Hypothalamus (tissue), 51 donors: ENCODE measurements at places on chromosomes 11 and 22.

DNA sequence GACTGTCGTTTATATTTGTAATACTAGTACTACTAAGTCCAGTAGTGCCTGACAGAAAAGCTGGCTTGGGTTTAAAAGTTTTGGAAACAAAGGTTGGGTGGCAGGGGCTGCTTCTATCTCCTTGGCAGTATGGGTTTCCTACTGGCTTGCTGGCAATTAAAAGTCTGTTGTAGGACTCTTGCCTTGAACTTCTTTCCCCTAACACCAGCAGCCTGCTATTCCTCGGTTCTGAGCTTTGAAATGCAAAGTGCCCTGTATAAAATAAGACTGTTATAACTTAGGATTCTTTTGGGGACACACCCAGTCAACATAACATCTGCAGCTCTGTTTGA, 1.3 kb downstream of the RNF169 start:
- no peak for DNase-seq

- no peak for DNase-seq
Observed at GRCh38 chr11:76658651-76659650, 11.6 kb downstream of the LRRC32 start.

DNA sequence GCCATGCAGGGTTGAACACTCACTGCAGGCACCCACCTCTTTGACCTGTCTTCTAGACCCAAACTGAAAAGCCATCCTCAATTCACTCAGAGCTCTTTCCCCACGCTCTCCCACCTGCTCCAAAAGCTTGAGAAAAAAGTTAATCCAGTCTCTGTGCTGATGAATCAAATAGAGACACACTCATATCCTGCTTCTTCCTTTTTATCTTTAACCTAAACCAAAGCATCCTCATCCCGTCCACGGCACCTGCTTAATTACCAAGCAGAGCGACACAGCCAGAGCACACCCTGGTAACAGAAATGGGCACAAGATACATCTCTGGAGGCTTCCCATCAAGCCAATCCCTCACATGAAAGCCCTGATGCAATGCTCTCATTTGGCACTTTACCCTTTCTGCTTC, 102.6 kb downstream of the PLEKHA7 start:
- DNase-seq: no peak

DNA sequence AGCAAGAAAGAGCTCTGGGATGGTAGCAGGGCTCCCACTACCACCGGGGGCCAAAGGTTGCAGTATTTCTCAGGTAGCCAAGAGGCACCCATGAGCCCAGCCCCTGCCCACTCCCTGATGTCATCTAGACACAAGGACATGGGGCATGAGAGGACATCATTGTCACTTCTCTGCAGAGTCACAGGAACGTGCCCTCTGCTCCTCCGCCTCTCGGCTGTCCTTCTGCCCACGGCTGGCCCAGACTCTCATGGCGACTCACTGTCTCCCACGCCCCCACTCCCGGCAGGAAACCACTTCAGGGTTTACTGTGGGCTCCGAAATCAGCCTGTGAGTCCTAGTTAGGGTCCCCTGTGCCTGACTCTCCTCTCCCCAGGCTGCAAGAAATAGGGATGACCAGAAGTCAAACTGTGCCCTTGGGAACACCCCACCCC, 1.8 kb upstream of the GAL start:
- no peak for DNase-seq

DNA sequence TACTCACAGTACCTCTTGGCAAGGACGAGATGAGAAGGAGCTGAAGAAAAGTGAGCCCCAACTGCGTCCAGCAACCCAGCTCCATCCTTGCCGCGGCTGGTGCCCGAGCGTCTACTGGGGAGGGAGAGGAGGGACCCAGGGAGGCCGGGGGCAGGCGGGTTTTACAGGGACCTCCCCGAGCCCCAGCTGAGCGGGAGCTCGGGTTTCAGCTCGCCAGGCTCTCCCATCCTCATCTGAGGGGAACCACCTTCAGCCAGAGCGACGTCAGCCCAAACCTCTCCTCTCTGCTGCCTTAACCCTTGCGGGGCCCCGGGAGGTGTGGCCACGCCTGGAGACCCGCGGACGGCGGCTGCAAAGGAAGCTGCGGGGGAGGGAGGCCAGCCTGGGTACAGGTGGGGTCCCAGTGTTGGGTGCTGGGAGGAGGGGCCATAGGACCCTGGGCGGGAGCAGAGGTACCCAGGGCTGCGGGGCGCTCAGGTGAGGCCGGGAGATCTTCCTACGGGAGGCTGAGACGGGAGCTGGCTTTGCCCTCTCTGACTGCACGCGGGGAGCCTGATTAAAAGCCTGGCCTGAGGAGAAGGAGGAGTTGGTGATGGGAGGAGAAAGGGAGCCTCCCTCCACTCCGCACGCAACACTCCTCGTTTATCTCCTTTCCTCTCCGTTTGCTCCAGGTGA, at the start of gene PAMR1:
PAMR1 (minus strand) TSS at position 116 of the 675 bp plus-strand sequence; CDS start at position 85, 31 bp downstream.
- DNase-seq: no peak

DNA sequence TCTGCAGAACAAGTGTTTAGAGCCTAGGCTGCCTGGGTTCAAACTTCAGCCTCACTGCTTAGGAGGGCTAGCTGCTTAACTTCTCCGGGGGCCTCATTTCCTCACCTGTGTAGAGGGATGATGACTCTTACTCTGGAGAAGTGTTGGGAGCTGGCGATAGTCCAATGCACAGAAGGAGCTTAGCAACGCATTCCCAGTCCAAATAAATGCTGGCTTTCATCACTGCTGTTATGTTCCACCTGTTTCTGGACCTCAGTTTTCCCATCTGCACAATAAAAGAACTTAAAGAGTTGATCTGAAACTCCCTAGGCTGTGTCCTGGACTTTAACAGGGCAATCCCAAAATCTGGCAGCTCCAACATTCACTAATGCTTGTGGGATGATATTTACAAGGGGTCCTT, 337.8 kb downstream of the MIAT start:
- DNase-seq: no peak

GRCh38 chr11:120091121-120091520, 46.8 kb downstream of the TRIM29 start:
- DNase-seq: no peak

- no peak for DNase-seq
Observed at GRCh38 chr11:83671289-83671688, 385.1 kb upstream of the CCDC90B start.

DNA sequence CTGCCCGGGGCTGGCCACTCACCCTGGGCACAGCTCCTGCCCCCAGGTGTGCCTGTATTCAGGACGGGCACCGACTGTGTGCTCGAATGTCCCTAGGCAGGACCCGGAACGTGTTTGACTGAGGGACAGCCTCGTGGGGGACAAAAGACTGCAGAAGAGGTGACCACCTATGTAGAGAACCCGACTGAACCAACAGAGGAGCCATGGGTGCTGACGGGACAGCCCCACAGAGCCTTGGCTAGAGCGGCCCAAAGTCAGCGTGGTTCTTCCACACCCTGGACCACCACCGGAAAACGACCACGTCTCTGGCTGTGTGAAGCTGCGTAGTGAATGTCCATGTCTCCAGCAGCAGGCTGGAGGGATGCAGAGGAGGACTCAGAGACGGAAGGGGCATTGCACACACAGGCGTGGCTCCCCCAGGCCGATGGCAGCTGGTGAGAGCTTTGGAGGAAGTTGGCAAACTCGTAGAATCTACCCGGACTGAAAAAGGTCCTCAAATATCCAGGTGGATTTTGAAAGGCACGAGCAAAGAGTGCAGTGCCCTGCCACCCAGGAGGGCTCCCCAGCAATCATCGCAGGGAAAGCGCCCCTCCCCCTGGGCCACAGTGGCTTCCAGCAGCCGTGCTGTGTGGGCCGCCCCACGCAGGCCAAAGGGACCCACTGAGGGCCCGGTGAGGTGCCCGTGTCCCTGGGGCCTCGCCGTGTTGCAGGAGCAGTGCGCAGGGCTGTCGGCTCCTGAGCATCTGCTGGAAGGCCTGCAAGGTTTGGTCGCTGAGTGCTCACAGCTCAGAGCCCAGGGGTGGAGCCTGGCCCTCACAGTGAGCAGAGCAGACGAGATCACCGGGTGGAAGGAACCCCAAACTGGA, 17.5 kb upstream of the MUC5B start:
- no peak for DNase-seq

DNA sequence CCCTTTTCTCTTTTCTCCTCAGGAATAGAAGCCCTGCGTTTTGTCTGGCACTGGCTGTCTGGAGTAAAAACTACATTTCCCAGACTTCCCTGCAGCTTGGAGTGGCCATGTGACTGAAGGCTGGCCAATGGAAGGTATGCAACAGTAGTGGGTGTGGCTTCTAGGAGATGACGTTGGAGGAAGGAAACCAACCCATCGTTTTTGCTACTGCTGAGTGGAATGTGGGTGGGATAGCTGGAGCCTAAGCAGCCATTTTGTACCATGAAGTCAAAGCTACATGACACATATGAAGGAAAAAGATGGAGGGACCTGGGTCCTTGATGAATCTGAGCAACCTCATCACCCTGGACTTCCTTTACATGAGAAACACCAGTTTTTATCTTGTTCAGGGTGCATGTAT, 19.6 kb downstream of the FGF3 start:
- no peak for DNase-seq

DNA sequence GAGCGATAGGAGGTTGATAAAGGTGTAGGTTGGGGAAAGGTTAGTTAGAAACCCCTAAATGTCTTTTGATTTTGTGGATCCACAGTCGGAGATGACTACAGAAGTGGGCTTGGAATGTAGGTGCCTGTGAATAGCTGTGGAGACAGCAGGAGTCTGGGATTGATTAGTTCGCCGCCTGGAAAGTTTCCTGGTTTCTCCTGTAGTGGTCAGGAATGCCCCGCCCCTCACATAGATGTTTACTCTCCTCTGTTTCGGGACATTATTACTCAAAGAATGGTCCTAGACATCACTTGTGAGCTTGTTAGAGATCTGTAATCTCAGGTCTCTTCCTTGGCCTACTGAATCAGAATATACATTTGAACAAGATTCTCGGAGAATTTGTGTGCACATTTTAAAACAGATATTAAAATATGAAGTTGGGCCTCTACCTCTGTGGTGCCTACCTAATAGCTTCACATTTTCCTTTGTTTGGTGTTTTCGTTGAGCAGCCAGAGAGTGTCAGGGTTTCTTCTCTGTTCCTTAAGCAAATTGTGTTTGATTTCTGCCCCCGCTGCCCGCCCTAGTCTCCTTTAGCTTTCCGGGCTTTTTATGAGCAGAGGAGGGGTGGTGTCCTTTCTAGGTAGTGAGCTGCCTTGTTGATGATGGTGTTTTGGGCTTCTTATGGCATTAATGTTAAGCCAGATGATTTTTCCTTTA, 89.4 kb downstream of the PPP6R3 start:
- DNase-seq: no peak

DNA sequence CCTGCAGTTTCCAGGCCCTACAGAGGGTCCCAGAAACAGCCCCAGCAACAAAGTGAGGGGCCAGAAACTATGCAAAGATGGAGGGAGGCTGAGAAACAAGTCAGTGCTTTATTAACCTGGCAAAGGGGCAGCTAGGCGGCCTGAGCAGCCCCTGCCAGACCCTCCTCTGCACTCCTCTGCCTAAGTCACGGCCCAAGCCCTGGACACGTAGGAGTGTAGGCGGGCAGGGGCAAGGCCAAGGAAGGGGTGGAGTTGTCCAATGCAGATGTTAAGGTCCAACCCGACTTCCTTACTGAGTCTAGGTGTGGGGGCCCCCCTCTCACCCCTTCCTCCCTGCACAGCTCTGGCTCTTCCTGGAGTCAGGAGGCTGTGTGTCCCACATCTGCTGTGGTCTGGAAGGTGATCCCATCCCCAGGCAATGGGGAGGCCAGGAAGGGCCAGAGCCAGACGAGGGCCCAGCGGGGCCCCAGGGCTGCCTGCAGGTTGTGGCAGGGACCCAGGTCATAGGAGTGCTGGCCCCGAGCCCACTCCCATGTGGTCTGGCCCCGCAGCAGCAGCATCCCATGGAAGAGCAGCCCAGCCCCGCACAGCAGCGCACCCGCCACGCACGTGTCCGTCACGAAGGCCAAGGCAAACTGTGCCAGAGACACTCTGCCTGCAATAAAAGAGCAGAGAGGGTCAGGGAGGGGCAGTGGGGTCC, 6.5 kb downstream of the ZDHHC24 start:
- no peak for DNase-seq

DNA sequence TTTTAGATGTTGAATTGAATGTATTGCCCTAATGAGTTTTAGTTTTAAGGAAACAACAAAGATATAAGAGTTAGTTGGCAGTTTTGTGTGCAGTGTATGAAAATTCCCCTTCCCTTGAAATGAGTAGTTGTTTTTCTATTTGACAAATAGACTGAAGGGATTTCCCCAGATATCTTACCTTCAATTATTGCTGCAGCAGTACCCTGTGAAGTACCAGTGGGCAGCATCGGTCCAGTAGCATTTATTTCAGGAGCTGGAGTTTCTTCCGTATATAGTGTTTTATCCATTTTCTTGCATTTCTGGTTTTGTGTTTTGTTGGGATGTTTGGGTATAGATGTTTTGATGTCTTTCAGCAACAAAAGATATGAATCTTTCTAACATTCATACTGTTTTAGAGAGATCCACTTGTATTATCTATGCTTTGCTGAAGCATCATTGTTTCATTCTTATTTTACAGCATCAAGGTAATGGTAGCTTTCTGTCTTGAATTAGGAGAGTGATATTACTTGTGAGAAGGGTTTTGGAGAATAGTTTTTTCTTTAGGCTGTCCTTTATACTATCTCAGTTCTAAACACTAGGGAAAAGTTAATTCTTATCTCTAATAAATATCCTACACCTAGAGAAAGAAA, 7.4 kb downstream of the KMT2A start:
- DNase-seq: no peak

GRCh38 chr11:79342686-79343085, 98.1 kb downstream of the TENM4 start:
- DNase-seq: no peak

- DNase-seq: no peak
Observed at GRCh38 chr11:83694191-83694910, 408.2 kb upstream of the CCDC90B start.

DNA sequence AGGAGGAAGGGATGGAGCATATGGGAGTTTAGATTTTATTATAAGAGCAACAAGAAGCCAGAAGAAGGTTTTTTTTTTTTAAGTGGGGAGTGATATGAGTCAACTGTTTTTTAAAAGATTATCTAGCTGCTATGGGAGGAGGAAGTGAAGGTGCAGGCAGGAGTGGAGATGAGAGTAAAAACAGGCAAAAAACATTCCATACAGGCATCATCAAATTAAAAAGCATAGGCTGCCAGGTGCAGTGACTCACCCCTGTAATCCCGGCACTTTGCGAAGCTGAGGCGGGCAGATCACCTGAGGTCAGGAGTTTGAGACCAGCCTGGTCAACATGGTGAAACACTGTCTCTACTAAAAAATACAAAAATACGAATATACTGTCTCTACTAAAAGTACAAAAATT, 368.4 kb upstream of the MTNR1B start:
- DNase-seq: no peak

- no peak for DNase-seq
Observed at GRCh38 chr22:47119181-47119580, 356.7 kb downstream of the TBC1D22A start.

- no peak for DNase-seq
Observed at GRCh38 chr11:107740271-107740670, 28.4 kb upstream of the SLN start.
